ENCODE measurements at places on chromosomes 13 and 19. TPM values are rescaled to one million over a fixed set of nuclear protein-coding genes. Genes with fewer than 3 reads are reported as not detected.

DNA sequence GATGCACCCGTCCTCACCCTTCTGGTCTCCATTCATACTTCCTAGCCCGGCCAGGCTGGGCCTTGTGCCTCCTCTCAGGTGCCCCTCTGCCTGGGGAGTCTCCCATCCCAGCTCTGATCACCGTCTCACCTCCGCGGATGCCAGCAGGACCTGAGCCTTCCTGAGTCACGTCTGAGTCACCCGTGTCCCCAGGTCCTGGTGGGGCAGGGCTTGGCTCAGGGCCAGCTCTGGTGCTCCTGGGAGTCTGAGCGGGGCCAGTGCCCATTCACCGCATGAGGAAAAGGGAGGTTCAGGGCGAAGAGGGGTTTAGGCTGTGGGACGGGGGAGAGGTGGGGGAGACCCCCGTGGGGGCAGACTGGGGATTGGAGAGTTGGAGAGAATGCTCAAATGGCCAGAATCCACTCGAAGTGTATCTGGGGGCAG is 593 bp downstream of the ATP8B3 start:
- DNase-seq, result no peak

DNA sequence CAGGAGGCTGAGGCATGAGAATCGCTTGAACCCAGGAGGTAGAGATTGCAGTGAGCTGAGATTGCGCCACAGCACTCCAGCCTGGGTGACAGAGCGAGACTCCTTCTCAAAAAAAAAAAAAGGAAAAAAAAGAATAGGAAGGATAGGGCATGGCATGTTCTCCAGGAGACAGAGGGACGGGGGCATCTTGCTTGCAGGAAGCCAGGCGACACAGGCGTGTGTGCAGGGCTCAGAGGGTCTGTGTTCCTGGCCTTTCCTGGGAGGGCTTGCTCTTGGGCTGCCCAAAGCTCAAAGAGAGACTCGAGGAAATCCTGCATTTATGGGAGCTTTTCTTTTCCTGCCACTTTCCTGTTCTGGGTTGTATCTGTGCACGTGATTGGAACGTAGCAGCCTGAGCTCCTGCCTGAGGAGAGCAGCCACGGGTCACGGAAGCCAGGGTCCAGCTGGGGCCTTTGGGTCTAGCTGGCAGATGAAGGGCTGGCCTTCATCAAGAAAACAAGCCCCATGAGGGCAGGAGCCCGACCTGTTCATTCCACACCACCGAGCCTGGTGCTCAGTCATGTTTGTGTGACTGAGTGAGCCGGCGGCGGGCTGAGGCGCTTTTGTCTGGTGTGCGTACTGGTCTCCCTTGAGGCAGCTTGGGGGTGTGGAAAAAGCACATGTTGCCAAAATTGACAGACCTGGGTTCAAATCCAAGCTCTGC is 44.5 kb downstream of the CAPN12 start:
- no peak for DNase-seq

GRCh38 chr13:30618186-30618929 is 638 bp downstream of the USPL1 start:
- DNase-seq, result no peak

Gene PSG7
- polyA plus RNA-seq, result not detected

DNA sequence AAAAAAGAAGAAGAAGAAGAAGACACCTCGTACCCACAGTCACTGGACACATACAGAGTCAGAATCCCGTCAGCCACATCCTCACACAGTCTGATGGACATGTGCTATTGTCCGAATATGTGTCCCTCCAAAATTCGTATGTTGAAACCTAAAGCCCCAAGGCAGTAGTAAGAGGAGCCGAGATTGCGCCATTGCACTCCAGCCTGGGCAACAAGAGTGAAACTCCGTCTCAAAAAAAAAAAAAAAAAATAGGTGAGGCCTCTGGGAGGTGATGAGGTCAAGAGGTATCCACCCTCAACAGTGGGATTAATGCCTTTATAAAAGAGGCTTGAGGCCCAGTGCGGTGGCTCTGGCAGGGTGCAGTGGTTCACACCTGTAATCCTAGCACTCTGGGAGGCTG is 2.6 kb upstream of the DENND1C start:
- no peak for DNase-seq

- DNase-seq, result no peak
Observed at GRCh38 chr13:49897713-49898112, 38.4 kb downstream of the SPRYD7 start.

Measured in left kidney (tissue), 8 donors.